ENCODE measurements at places on chromosomes 4 and X.

- DNase-seq: peak; percentile 92
These were observed 74.6 kb upstream of the SH3RF1 start for GRCh38 chr4:169345316-169345721.

GRCh38 chr4:42350611-42351182, 46.6 kb upstream of the SHISA3 start:
- DNase-seq: no peak

DNA sequence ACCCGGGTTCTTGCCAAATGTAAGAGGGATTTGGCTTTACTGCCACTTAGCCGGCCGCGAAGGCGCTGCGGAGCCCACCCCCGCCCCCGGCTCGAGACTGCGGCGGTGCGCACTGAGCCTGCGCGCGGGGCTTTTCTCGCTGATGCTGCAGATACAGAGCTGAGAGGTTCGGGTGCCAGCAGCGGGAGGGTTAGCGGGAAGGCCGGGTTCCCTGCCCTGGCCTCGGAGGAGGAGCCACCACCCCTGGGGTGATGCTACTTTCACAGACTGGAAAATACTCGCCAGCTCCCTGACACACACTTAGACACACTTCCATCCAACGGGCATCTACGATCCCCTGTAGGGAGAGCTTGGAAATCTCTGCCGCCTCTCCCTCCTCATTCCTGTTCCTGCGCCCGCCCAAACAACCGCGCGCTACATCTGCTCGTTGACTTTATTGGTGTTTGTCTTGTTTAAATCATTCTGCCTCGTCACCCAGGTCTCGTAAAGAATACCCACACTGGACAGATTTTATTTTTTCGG, 2.1 kb upstream of the PCDH7 start:
- DNase-seq: peak; percentile 60

GRCh38 chr4:124737619-124738018, 25.1 kb upstream of the ANKRD50 start:
- peak; percentile 40 for DNase-seq

- DNase-seq: no peak
These were observed 3.8 kb upstream of the ADH1B start for GRCh38 chr4:99324979-99325378.

DNA sequence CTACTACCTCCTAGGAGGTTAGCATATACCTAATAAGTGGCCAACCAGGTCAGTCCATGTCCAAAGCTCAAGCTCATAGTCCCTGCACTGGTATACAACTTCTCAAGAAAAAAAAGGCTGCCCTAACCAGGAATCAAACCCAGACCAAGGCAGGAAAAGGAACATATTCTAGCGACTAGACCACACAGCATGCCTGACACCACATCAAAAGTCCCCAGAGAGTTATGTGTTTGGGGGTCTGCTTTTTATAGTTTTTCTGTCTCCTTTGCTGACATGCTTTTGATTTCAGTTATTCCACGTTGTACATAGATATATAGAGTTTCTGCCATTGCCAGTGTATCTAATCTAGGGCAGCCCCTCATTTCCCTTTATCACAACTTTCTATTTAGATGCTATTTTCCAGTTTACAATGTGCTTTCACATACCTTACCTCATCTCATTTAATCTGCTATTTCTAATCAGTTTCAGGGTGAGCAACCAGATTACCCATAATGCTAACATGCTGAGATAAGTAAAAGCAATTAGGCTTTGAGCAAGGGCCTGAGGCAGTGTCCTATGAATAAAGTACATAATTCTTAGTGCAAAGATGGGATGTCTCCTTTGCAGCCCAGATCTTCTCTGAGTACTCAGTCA, 17.8 kb downstream of the ARHGEF6 start:
- no peak for DNase-seq

DNA sequence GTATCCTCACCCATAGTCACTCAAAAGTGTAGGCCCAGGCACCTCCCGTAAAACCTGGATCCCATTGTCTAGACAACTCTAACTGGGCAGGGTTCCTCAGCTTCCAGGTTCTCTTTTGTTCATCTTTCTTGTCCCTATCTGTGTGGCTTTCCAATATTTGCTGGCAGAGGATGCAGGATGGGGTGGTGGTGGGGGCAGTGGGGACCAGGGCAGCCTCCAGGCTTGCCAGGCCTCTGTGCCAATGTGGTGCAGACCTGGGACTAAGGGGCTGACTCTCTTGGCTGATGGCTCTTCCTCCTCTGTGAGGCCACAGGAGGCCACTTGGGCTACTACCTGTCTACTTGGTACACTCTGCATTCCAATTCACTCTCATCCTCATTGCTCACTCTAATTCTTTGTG, 76.4 kb downstream of the NBDY start:
- no peak for DNase-seq

DNA sequence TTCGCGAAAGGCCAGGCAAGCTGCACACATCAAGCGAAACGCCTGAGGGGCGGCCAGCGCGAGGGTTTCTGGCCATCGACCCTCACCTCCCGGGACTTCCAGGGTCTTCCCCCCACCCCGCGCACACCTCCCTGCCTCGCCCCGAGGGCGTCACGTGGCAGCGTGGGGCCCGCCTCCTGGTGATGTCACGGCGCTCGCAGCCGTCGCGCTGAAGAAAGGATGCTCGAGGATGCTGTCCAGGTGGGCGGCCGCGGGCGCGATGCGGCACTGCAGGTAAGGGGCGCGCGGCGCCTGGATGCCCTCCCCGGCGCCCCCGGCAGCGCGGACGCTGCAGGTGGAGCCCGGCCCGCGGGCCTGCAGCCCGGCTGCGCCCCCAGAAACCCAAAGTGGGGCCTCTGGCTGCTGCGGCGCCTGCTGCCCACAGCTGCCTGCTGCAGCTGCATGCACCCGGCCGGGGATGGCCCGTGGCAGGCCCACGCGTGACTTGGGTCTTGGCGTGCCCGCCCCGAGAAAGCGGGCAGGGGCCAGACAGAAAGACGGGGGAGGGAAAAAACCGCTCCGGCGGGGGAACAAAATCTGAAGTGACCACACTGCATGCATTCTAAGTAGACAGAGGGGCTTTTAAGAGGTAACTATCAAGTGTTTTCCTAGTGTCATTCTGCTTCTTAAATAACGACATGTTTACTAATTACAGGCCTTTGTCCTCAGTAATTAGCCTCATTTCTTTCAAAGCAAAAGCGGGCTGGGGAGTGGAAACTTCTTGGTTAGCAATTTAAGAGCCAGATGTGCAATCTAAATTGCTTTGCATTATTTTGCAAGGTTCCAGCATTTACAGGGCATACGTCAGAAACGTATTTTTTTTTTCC, 1.7 kb downstream of the CLCN4 start:
- DNase-seq: no peak

DNA sequence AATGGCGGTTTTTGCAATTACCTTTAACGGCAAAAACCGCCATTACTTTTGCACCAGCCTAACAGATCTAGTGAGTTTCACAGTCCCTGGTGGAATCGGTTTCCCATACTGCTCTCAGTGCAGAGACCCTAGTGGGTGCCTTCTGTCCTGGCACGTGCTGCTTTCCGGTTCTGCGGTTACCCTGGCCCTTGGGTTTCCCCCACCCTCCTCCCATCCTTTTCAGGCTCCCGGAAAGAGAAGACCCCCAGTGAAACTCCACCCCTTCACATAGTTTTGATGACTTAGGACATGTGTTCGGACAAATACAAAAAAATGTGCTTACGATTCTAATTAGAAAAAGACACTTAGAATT, 36.9 kb downstream of the NLGN3 start:
- no peak for DNase-seq

DNA sequence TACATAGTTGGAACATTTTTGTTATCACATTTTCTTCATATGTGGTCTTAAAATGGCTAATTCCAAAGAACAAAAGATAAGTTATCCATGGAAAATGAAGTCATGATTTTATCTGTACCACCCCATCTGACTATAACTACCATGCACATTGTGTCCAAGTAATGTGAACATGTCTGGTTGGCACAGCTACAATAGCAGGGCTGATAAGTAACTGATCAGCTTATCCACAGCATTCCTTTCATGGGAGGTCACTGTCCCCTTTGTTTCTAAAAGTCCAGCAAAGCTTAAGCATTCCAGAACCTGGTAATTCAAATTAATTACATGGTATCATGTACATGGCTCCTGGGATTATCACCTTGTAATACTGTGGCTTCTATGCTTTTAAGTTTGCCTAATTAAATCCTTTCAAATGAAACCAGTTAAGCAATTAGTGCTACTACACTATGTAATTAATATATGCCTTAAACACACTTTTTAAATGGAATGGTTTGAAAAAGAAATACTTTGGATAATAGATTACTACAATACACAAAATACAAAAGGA, 21.1 kb upstream of the SORBS2 start:
- peak; percentile 3 for DNase-seq

GRCh38 chrX:101485212-101485949, at the start of gene ARMCX4:
Gene ARMCX4 (plus strand): TSS chrX:101485456. CDS start chrX:101488590, 3,134 bp downstream.
- DNase-seq: peak; percentile 18

DNA sequence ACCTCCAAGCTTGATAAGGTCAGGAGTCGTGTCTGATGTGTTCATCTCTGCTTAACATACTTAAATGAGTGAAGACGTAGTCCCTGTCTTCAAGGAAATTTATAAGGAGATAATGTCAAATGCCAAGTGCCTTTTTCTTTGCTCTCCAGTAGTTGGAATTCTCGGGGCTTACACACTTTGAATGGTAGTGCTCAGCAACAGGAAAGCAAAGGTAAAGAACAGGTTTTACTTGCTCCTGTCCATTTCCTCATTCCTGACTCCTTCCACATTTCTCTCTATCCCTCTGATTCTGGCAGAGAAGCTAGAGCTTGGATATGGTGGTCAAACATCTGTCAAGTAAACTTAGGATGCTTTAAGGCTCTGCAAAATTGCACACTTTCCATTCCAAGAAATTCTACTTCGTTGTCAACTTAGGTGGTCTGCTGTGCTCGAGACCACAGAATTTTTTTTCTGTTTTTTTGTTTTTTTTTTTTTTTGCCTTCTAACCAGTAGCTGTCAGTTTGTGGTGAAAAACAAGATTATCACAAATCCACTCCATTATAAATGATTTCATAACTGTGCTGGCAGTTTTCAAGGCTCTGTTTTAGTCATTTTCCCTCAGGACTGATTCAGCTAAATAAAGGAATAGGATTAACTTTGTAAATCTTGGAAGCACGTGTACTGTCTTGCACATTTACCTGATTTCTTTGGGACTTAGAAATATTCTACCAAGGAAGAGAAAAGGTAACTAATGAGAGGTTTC, 180.8 kb upstream of the ANXA3 start:
- peak; percentile 19 for DNase-seq

DNA sequence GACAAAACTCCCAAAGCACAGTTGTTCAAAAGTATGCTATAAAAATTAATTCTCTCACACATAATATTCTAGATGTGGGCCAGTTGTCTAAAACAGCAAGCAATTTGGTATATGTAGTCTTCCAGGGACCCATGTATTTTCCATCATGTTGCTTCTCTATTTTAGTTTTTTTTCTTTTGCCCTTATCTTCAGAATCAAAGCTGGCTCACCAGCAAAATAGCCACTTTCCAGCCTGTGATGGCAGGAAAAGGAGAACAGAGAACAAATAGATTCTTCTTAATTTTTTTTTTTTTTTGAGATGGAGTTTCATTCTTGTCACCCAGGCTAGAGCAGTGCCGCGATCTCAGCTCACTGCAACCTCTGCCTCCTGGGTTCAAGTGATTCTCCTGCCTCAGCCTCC, 680.8 kb upstream of the TENM3 start:
- no peak for DNase-seq

- DNase-seq: no peak
These were observed 78.7 kb downstream of the PPARGC1A start for GRCh38 chr4:23811161-23811560.

DNA sequence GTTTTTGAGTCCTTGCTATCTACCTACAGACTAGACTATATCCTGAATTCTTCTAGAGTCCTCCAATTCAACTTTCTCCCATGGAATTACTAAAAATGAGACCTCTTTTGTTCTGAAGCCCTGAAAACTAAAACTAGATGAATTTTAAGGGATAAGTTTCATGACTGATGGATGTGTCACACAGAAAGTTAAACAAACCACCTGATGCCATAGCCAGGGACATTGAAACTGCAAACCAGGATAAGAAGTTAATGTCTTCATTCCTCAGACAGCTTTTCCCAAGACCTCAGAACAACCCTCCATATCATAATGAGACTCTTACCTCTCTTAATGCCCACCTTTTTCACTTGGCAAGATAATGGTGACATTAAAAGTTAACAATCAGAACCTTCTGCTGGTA, 81.5 kb upstream of the PTPN13 start:
- peak; percentile 40 for DNase-seq

GRCh38 chr4:186819342-186820086, 95.9 kb upstream of the FAT1 start:
- DNase-seq: no peak

GRCh38 chr4:14744346-14744745, 257.9 kb upstream of the CPEB2 start:
- no peak for DNase-seq

DNA sequence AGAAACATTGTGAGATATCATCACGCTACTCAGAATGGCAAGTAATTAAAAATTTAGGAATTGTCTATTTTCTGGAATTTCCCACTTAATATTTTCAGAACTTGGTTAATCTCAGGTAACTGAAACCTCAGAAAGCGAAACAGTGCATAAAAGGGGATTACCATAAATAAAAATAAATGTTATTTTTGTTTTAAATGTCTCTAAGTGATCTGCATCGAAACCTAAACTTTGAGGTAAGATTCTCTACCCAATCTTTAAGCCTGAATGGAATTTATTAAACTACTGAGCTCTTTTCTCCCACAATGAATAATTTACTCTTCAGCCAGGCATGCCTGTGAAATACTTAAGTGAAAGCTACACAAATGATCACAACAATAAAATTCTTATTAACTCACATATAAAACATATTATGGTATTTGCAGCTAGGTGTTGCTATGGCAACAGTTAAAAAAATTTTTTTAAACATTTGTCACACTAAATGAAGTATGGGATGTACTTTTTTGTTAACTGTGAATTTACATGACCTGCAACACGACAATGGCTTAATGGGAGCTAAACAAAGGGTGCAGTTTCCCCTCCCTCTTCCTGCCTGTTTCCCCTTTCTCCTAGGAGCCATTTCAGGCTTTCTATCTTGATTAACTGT, 220.2 kb upstream of the PRPS2 start:
- no peak for DNase-seq

DNA sequence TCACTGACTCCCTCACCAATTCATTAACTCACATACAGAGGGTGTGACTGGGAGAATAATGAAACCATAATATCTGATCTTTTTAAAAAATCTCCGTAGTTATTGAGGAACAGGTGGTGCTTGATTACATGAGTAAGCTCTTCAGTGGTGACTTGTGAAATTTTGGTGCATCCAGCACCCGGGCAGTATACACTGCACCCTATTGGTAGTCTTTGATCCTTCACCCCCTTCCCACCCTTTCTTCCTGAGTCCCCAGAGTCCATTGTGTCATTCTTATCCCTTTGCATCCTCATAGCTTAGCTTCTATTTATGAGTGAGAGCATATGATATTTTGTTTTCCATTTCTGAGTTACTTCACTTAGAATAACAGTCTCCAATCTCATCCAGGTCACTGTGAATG, 1143.8 kb downstream of the PCDH19 start:
- DNase-seq: no peak
